ENCODE measurements at places on chromosomes 5 and 9.

DNA sequence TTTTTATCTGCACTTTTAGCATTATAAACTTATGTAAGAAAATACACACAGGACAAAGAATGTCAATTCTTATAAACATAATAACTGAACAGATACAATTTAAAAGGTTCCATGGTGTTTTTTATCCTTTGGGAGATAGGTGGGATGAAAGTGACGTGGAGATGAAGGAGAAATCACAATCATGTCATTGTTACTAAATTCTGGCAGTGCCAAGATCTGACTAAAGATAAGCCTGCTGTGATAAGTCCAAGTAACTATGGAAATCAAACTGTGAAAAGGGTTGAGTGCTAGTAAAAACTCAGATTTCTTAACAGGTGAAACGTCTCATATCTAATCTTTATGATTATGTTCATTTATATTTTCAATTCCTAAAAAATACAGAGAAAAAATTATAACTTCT, 11.1 kb downstream of the LEAP2 start:
- DNase-seq, result no peak

DNA sequence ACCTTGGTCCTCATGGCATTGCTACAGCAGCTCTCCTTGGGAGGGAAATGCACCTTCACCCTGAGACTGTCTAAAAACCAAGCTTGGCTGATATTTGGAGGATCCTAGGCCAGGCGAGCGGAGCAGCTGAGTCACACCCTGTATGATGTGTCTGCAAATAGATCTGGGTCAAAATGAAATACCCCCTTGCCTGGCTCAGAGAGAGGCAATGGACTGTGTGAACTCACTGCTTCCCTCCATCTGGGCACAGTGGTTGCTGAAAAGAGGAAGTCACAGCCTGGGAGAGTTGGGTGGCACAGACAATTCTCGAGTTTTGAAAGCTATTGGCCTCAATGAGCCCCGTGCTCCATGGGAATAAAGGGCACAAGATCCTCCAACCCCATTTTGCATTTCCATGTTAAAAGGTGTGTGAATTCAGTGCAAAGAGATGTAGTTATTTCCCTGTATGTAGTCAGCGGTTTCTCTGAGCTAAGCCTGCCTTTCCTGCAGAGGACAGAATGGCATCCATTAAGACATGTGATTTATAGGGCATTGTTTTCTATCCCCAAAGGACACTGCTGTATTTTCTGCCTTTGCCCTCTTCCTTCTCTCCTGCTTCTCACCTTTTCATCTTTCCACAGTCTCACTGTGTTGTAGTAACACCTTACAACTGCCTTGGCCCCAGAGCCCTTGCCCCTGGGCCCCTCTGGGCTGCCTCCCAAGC, 177.2 kb downstream of the GADD45G start:
- DNase-seq, result no peak

DNA sequence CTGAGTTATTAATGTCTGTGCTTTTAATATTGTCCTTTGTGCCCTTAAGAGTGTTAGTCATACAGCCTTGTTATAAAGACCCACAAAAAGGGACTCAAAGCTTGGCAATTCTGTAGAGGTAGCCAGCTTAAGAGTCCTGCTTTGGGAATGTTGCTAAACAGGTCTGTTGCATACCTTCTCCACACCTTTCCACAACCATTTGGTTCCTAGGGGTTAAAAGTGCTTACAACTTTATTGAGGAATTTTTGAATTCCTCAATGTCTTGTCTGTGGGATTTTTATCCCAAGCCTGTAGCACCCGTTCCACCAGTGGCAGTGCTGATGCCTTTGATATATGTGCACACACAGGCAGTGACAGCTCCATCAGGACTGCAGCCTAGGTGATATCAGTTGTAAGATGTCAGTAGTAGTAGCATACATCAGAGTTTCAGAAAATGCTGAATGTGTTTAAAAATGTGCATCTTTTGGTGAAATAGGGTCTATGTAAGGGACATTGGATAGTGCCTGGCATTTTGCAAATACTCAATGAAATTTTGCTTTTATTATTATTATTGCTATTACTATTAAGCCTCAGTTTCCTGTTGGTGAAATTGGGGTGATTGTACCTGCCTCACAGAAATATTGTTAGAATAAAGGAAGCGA, 68.5 kb downstream of the WWC1 start:
- DNase-seq, result no peak

GRCh38 chr9:136950656-136951276, 1.3 kb upstream of the LCN12 start:
- DNase-seq, result no peak

DNA sequence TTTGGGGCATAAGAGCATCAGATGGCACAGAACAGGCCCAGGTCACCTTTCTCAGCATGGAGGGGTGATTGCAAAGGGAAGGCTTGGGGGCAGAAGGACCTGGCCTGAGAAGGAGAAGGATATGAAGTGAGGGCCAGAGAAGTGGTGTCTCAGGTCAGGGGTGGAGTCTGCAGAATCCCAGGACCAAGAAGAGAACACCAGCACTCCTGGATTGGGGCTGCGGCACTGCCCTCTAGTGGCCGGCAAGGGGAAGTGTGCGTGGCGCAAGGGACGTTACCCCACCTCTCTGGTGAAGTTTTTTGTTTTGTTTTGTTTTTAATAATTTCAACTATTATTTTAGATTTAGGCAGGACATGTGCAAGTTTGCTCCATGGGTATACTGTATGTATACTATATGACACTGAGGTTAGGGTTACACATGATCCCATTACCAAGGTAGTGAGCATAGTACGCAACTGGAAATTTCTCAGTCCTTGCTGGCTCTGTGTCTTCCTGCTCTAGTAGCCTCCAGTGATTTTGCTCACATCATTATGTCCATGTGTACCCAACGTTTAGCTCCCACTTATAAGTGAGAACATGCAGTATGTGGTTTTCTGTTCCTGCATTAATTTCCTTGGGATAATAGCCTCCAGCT, 1548.6 kb downstream of the EFNA5 start:
- DNase-seq, result no peak

- DNase-seq, result no peak
Observed at GRCh38 chr9:123541411-123541810, 185.4 kb downstream of the CRB2 start.
